ENCODE measurements at places on chromosomes 12 and 14. TPM values are rescaled to one million over a fixed set of nuclear protein-coding genes. Genes with fewer than 3 reads are reported as not detected.

GRCh38 chr12:79547044-79547734, 143.6 kb downstream of the PAWR start:
- H3K4me3 ChIP-seq: no peak overlapping the region
- no peak for DNase-seq
- no peaks in the 10 kb centered on the region for H3K36me3 ChIP-seq
- peaks cover 13% of the 10 kb centered on the region for H3K27me3 ChIP-seq
- H3K4me1 ChIP-seq: peaks cover 3% of the 10 kb centered on the region

DNA sequence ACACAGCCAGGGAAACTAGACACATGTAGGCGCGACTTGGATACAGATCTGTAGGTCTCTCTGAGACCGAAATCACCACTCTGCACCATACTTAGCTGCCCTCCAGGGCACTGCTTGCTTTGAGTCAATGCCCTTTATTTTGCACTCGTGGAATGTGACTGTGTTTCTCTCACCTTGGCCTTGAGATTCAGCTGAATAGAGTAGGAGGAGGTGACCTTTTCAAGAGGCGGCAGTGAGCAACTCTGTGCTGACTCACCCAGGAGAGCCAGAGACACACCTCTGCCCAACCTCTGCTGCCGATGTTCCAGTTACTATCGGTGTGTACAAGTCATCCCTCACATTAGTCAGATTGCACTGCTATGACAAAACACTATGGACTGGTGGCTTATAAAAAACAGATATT, 583.4 kb downstream of the VRK1 start:
- peak overlapping the region; percentile 83 for H3K4me3 ChIP-seq
- H3K27ac ChIP-seq: no peak overlapping the region
- no peaks in the 10 kb centered on the region for H3K36me3 ChIP-seq
- H3K27me3 ChIP-seq: no peaks in the 10 kb centered on the region

LRRK2 gene
- total RNA-seq: 2.5 TPM

DNA sequence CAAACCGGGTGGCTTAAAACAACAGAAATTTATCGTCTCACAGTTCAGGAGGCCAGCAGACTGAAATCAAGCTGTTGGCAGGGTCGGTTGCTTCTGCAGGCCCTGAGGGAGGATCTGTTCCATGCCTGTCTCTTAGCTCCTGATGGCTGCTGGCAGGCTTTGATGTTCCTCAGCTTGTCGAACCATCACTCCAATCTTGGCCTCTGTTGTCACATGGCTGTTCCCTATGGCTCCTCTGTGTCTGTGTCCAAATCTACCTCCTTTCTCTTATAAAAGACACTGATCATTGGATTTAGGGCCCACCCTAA, 14.0 kb downstream of the NFATC4 start:
- no peak overlapping the region for H3K4me3 ChIP-seq
- H3K27me3 ChIP-seq: peaks cover 33% of the 10 kb centered on the region
- H3K4me1 ChIP-seq: peaks cover 2% of the 10 kb centered on the region
- DNase-seq: no peak
- no peak overlapping the region for H3K27ac ChIP-seq

TMEM253 gene
- total RNA-seq: 1.3 TPM

DNA sequence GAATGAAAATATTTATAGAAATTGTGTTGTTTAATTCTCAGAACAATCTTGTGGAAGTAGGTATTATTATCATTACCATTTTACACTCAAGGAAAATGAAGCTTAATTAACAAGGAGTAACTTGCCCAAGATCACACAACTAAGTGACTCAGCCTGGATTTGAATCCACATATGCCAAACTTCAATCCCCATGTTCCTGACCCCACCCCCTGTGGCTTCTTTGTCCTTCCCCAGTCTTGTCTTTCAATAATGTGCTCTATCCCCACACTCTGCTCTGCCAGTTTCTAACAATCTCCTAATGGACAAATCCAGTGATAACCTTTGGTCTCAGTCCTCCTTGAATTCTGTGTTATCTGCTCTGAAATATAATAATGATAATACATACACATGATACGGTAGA, 355.2 kb downstream of the BMP4 start:
- H3K36me3 ChIP-seq: no peaks in the 10 kb centered on the region
- H3K27me3 ChIP-seq: no peaks in the 10 kb centered on the region
- H3K27ac ChIP-seq: no peak overlapping the region
- no peak overlapping the region for H3K4me3 ChIP-seq
- no peak for DNase-seq

RBP5 gene
- total RNA-seq: not detected
